ENCODE measurements at places on chromosomes 5 and 9.

GRCh38 chr5:128965638-128966302 is 482 bp downstream of the SLC27A6 start:
- DNase-seq = no peak

- no peak for DNase-seq
Measured at GRCh38 chr9:132249123-132249522, 87.3 kb downstream of the NTNG2 start.

- DNase-seq = no peak
Measured at GRCh38 chr5:179829732-179830435, 9.2 kb downstream of the SQSTM1 start.

GRCh38 chr9:124149992-124150391 is 107.8 kb upstream of the NEK6 start:
- no peak for DNase-seq
